ENCODE measurements at places on chromosomes 4 and X.

DNA sequence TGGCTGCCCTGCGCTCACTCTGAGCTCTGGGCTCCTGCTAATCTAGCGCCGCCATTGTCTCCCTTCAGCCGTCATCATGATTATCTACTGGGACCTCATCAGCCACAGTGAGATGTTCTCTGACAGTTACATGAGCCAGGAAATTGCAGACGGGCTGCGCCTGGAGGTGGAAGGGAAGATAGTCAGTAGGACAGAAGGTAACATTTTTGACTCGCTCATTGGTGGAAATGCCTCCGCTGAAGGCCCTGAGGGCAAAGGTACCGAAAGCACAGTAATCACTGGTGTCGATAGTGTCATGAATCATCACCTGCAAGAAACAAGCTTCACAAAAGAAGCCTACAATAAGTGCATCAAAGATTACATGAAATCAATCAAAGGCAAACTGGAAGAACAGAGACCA is 21.8 kb upstream of the PIN4 start:
- no peak for DNase-seq

DNA sequence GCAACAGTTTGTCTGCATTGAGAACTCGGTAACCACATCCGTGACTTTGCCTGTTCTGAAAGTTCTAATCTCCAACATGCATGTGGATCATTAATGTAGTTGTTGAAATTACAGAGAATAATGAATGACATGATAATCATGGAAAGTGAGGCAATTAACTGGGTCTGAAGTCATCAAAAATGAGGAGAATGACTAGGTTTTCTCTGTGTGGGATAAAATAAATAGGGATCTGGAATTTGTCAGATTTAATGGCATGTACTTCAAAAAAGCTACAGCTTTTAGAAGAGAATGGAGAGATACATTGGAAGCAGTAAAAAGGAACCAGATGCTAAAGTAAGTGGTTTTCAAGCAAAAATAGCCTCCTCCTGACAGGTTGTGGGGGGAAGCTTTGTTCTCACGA is 59.3 kb downstream of the AFM start:
- no peak for DNase-seq

DNA sequence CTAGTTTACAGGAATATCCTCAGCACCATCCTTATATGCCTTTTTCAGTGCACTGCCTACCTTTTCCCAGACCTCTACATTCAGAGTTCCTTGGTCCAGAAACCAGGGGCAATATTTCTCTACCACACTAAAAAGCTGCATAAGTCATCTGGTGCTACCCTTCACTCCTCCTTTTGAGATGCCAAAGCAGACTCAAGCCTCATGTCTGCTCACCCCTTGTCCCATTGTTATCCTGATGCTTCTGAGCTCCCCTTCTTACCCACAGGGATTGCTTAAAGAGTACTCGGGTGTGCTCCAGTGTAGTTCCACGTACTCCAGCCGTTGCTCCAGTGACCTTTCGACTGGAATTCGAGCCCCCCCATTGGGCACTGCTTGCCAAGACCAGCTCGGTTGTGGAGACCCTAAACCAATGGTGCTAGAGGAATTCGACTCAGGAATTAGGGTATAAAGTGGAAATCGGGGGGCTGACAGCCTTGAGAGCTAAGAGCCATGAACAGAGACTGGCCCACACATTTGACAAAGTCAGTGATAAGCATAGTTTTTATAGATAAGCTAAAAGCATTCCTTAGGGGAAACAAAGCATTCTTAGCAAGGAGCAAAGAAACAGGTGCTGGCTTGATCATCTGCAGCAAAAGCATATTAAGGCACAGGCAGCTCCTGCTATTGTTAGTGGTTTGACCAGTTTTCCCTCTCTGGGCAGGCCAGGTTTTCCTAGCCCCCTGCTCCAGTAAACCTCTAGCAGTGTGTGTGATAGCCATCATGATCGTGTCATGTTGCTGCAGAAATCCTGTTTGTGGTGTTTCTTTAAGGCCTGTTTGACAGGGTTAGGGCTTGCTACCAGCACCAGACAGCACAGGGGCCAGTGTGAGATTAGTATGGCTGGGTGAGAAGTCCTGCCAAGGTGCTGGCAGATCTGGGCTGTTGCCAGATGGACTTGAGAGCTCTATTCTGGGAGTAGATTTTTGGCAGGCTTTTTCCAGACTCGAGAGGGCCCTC is 57.5 kb upstream of the WDR1 start:
- peak; percentile 2 for DNase-seq

GRCh38 chrX:48514126-48514806 is 5.5 kb downstream of the PORCN start:
- no peak for DNase-seq

DNA sequence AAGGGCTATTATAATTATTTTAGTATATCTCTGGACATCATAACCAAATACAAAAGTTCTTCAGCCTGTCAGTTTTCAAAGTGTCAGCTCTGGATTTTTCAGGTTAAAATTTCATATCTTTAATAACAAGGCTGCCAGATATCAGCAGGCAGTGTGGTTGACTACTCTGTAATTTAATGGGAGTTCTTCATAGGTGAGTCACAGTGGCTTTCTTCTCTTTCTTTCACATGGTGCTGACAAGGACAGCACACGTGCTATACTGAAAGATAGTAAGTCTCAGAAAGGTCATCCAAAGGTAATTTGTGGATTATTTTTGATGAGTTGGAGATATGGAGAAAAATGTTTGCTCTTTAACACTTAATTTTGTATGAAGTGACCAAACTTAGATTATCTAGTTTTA is 43.2 kb downstream of the GALNT7 start:
- DNase-seq, result no peak

GRCh38 chr4:79298484-79298883 is 27.4 kb downstream of the NAA11 start:
- no peak for DNase-seq

DNA sequence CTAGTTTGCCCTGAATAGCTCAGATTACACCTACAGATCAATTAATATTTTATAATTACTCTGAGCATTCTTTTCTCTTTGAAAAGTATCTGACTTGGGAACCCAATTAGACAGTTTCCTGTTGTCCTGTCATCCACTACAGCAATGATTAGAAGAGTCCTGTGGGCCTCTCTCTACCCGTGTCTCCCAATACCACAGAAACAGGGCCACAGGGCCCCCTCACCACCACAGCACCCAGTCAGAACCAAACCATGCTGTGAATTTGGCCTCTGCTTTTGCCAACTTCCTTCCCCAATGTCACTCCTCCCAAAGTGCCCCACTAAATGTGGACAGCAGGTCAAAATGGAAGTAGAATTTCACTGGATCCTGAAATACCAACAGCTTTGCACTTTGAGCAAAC is 10.3 kb downstream of the USP46 start:
- DNase-seq, result no peak

- DNase-seq, result no peak
Observed at GRCh38 chr4:11228530-11228929, 200.2 kb downstream of the HS3ST1 start.

GRCh38 chrX:132665676-132666075 is 176.8 kb upstream of the MBNL3 start:
- no peak for DNase-seq

DNA sequence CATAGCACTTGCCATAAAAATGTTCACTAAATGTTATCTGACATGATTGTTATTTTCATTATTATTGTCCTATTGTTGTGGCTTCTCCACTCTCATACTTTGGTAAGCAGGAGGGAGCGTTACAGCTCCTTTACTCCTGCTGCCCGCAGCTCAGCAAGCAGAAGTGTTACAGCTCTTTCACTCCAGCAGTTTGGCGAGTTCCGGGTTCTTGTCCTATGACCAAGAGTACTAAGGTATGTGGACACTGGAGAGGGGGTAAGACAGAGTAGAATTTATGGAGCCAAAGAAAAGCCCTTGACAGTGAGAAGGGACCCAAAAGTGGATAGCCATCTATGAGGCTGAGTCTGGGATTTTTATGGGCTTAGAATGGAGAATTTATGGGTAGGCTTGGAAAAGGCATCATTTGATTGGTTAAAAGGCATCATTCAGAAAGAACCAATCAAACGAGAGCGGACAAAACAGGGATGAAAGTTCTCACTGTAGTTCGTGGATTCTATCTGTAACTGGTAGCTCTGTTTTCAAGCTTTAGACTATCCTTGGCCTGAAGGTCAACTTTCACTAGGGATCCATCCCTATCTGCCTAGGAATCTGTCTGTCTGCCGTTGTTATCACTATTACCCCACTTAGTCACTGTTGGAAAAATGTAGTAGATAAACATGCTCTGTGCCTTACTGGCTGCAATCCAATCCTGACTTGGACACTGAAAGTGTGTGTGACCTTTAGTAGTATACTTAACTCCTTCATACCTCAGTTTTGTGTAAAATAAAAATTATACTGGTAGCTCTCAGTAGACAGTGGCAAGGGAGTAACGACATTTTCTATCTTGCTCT is 545.6 kb upstream of the LCORL start:
- no peak for DNase-seq

DNA sequence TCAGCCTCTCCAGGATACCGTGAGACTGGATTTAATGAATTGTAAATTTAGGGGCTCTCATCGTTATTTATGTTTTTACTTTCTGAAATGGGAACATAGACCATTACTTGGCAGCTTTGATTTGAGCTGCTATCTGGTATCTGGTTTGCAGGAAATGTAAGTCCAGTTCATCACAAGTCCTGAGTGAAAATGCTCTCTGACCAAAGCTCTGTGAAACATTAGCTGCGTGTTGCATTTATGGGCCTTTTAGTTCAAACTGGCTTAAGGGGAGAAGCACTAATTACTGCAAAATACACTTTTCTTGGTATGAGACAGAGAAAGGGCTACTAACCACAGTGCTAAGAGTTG is 420 bp downstream of the CC2D2A start:
- DNase-seq, result no peak

DNA sequence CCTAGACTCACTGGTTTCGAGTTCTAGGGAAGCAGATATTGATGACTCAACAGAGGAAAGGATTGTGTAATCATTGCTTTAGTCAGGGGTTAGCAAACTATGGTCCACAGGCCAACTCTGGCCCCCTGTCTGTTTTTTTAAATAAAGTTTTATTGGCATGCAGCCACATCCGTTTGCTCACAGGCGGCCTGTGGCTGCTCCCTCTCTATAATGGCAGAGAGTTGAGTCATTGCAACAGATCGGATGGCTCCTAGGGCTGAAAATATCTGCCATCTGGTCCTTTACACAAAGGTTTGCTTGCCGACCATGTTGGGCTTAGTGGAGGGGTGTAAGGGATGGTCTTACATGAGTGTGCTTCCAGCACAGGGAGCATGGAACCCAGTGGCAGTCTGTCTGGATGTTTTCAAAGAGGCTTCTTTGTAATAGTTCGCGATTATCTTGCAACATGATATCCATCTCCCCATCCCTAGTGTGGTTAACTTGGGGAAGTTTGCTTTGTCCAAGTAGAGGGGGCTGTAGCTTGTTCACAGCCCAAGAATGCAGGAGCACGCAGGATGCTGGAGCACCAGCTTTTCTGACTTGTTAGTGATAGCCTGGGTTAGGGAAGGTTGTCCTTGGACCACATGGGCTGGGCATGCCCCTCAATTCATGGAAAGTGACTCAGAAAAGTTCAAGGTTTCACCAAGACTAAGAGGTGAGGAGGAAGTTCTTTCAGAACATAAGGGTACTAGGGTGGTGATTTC is 59.3 kb upstream of the CLDN34 start:
- no peak for DNase-seq

- DNase-seq, result no peak
Observed at GRCh38 chr4:2408401-2408958, 10.0 kb downstream of the ZFYVE28 start.

DNA sequence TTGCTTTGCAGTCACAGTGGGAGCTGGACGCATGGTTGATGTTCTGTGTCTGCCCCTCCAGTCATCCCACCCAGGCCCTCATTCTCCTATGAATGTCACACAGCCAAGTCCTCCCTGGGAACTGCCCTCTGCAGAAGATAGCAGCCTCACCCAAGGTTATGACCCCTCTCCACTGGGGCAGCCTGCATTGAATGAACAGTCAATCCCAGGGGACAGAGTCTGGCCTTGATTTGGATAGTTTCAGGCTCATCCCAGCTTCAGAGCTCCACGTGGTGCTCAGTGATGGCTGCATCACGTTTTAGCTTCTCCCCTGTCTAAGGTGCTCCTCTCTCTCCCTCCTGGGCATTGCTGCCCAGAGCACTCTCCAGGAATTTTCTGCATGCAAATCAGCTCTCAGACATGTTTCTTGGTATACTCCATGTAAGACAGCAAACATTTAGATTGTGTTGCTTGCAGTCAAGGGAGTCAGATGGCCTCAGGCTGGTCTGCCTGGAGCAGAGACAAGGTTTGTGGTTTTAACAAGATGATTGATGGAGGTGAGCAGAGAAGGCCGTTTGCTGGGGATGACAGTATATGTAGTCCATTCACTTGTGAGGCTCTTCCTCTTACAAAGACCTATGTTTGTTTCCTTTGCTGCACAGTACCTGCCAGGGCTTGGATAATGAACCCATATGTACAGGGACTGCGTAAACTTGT is 56.1 kb upstream of the MSX1 start:
- DNase-seq, result no peak

GRCh38 chrX:148069759-148070503 is 88.8 kb downstream of the FMR1NB start:
- no peak for DNase-seq

GRCh38 chr4:4492161-4492847 is 49.5 kb downstream of the STX18 start:
- no peak for DNase-seq

GRCh38 chr4:83605210-83605609 is 69.3 kb downstream of the GPAT3 start:
- DNase-seq, result no peak

DNA sequence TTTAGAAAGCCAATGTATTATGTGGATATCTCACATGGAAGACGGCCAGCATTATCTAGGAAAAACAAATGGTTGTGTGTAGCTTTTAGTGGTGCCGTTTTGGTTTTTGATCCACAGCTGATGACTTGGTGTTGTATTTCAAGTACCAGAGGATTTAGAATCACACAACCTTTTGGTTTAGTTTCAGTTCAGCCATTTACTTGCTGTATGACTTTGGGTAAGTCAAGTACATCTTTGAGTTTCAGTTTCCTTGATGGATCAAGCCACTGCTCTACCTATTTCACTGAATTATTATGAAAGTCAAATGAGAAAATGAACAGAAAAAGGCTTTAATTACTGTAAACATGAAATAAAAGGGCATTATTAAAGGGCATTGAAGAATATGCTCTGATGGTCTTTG is 205.6 kb downstream of the ZIC3 start:
- DNase-seq, result no peak

DNA sequence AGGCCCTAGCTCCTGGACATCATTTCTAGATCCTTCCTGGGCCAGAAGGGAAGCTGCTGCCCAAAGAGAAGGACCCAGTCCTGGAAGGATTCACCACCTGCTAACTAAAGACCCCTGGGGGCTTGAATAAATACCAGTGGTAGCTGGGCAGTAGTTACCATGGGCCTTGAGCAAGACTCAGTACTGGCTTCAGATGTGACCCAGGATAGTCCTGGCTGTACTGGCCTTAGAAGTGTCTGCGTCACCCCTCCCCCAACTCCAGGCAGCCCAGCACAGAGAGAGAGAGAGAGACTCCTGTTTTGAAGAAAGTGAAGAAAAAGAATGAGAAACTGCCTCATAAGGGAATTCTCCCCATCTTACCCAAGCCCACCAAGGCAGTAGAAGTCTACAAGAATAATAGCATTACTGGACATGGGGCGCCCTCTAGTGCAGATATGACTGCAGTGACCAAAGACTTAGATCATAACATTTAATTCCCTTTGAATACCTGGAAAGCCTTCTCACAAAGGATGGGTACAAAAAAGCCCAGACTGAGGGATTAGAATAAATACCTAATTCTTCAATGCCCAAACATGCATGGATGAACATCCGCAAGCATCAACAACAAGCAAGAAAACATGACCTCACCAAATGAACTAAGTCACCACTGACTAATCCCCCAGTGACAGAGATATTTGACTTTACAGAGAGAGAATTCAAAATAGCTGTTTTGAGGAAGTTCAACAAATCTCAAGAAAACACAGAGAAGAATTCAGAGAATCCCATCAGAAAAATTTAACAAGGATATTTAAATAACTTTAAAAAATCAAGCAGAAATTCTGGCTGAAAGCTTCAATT is 171.8 kb downstream of the HNRNPD start:
- no peak for DNase-seq
